Cardiac septum (tissue), 1 donor: ENCODE measurements at places on chromosomes 1 and 21.

- DNase-seq: peak; percentile 82
Observed at GRCh38 chr1:244254467-244254866, 197.2 kb downstream of the ADSS2 start.

GRCh38 chr1:111821121-111821745 is 65.5 kb downstream of the DDX20 start:
- DNase-seq: peak; percentile 39

DNA sequence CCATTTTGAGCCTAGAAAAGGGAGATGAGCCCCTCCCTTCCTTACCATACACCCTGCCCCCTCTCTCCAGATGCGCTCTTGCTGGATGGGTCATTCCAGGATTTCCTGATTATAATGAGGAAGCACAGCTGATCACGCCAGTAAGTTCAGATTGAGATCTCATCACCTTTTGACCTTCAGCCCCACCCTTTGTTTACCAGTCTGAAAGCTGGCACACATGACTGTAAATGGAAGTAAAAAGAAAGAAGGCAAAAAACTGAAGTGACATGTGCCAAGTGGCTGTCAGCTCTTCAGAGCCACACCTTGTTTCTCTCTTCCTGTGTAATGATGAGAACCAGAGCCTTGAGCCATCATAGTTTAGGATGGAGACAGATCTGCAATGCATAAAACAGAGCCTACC is 27.9 kb downstream of the S1PR1 start:
- no peak for DNase-seq

GRCh38 chr1:210467440-210468043 is 138.8 kb downstream of the HHAT start:
- no peak for DNase-seq

GRCh38 chr1:22709227-22709626 is 1.4 kb upstream of the EPHB2 start:
- DNase-seq: no peak

- no peak for DNase-seq
Observed at GRCh38 chr1:69947837-69948236, 257.5 kb downstream of the LRRC40 start.

- no peak for DNase-seq
Observed at GRCh38 chr1:35111106-35111505, 31.9 kb downstream of the ZMYM1 start.

GRCh38 chr1:232486454-232487207 is 143.3 kb downstream of the SIPA1L2 start:
- DNase-seq: no peak

DNA sequence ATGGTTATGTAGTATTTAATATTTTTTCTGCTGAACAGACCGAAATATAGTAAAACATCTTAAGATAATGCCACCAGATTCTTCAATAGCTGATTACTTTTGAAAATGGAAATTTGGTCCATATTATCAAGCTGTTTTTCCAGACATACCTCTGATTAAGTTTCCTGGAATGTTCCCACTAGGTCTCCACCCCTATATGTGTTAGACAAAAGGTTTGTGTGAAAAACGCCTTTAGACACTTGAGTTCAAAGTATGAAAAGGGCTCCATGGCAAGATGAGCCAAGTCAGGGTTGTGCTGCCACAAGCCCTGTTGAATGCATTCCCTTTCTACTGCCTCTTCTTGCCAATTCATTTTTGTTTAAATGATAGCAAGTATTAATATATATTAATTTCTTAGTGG is 52.7 kb downstream of the ZBTB17 start:
- no peak for DNase-seq

- no peak for DNase-seq
Observed at GRCh38 chr1:232367293-232367692, 262.6 kb downstream of the SIPA1L2 start.

GRCh38 chr1:36606641-36607262 is 124.0 kb upstream of the CSF3R start:
- DNase-seq: no peak

GRCh38 chr1:28631713-28632112 is 11.2 kb downstream of the TAF12 start:
- DNase-seq: no peak

- DNase-seq: no peak
Observed at GRCh38 chr1:169186106-169186505, 79.6 kb downstream of the ATP1B1 start.

DNA sequence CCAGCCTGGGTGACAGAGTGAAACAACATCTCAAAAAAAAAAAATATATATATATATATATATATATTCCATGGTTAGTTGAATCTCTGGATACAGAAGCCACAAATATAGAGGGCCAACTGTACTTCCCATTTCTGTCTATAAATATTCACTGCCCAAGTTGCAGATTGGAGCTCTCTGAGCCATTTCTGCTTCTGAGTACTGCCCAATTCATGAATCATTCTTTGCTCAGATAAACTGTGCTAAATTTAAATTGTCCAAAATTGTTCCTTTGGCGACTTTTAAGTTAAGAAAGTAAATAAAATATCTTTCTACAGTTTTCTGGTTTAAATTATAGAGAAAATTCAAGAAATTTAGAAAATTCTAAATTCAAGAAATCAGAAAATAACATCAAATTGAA is 23.2 kb upstream of the C1orf146 start:
- no peak for DNase-seq

DNA sequence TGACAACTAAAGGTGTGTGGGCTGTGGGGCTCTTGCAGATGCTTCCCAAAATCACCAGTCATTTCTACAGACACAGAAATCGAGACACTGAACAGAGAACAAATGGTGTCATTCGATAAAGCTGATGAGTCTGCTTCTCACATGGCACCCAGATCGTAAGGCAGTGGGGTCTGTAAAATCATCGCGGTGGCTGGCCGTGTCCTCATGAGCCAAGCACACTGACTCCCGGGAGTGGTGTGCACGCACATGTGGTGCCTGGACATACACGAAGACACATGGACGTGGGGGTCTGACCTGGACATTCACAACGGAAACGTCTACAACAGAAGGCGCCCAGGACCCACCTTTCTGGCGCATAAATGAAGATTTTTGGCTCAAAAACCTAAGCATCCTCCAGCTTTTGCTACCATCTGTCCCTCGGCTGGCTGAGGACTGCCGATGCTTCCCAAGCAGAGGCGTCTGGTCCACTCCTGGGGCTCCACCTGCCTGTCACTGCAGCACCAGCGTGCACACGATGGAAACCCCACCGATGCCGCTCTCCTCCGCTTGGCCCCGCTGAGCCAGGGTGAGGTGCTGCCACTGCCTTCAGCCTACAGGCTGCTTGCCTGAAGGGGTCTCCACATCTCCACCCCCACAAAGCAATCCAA is 6.8 kb downstream of the SMIM1 start:
- DNase-seq: no peak

DNA sequence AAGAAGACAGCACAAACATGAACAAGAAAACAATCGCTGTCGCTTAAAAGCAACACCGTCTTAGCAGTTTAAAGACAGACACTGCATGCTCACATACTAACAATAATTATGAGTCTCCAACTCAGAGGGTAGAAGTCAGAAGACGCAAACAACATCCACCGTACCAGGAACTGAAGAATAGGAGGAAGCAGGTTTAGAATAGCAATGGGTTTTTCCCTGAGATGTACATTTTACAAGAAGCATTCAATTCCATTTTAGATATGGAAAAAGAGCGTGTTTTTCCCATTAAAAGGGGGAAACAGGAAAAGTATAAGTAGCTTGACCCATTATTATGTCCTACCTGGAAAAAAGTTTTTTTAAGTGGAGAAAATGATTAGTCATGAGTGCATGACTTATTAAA is 34.5 kb upstream of the KCNE1 start:
- no peak for DNase-seq

DNA sequence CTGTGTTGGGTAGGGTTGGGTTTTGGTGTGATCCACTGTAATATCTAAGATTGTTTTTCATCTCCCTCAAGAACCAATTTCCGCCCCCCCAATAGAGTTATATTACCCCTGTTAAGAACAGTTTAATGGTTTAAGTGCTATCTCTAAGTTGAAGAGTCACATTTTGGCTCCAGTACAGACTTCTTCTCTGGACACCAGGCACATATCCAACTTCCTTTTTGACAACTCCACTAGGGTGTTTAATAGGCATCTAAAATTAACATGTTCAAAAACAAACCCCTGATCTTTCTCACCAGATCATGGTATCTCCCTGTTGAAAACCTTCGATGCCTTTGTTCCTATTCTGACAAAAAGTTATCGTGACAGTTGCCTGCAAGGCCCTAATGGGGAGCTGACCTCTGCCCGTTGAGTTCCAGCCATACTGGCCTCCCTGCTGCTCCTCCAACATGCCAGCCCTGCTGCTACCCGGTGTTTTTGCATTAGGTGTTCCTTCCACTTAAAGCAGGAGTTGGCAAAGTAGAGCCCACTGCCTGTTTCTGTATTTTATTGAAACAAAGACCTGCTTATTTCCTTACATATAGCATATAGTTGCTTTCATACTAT is 18.6 kb downstream of the USP24 start:
- no peak for DNase-seq

DNA sequence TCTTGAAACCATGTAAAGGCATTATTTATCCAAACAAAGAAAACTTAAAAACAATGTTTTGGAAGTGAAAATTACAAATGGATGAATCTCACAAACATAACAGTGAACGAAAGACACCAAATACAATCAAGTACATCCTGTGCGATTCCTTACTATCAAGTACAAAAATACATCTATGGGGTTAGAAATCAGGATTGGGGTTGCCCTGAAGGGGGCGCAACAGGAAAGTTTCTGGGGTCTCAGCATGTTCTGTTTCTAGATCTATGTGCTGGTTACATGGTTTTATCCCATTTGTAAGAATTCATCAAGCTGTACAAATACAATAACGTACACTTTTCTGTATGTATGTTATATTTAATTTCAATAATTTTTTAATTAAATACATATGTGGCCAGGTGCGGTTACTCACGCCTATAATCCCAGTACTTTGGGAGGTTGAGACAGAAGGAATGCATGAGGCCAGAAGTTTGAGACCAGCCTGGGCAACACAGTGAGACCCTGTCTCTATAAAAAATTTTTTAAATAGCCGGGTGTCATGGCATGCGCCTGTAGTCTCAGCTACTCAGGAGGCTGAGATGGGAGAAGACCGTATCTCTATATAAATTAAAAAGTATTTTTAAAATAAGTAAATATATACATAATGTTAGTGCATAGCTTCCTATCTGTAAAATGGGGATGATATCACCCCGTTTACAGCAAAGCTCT is 121.5 kb upstream of the SOD1 start:
- no peak for DNase-seq

- DNase-seq: no peak
Observed at GRCh38 chr1:227759341-227760300, 24.4 kb downstream of the SNAP47 start.

GRCh38 chr1:63670164-63670563 is 77.0 kb downstream of the PGM1 start:
- no peak for DNase-seq
